Fibroblast of skin of left biceps (primary cell): ENCODE measurements at places on chromosomes 12 and 14.
A peak's percentile ranks its signal among the peaks of the same experiment; 100 is the strongest.

DNA sequence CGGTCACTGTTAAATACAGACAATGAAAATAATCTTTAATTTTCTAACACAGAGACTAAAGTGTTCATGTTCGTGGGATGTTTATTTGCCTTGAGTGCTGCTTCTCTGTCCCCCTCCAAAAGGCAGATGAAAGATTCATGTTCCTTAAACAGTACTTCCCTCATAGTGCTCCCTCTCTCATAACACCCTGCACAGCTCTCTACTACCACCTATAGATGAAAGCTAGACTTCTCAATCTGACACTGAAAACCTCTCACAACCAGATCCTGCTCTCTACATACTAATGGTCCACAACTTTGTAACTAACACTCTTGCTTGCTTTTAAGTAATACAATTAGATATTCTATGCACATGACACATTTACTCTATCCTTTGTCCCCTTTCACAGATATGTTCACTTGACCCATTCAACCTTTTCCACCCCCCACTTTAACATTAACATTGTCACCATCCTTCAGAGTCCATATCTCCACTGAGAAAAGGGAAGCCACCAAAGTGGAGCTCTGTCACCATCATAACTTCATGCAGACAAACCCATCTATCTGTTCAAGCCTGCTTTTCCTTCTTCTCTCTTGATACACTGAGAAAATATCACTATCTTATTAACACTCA, 266.4 kb upstream of the USP15 start:
- DNase-seq: peak; percentile 12

- no peak for DNase-seq
These were observed 20.6 kb downstream of the MAPK1IP1L start for GRCh38 chr14:55071870-55072640.

DNA sequence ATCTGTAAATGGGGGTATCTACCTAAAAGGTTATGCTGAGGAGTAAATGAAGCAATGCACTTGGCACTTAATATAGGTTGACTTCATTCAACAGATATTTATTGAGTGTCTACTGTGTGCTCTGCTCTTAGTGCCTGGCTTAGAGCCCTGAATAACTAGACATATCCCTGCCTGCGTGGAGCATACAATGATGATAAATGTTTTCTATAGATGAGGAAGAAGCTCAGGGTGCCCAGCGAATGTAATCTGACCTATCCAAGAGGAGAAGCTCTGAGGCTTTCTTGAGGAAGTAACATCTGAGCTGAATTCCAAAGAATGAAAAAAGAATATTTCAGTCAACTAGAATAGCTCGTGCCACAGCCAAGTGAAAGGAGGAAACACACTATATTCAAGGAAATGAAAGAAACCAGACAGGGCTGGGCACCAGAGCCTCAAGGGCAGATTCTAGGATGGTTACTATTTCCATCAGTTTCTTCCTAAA, 17.9 kb upstream of the HIGD1C start:
- no peak for DNase-seq

GRCh38 chr14:104563742-104564615, 15.6 kb upstream of the C14orf180 start:
- DNase-seq: peak; percentile 1

DNA sequence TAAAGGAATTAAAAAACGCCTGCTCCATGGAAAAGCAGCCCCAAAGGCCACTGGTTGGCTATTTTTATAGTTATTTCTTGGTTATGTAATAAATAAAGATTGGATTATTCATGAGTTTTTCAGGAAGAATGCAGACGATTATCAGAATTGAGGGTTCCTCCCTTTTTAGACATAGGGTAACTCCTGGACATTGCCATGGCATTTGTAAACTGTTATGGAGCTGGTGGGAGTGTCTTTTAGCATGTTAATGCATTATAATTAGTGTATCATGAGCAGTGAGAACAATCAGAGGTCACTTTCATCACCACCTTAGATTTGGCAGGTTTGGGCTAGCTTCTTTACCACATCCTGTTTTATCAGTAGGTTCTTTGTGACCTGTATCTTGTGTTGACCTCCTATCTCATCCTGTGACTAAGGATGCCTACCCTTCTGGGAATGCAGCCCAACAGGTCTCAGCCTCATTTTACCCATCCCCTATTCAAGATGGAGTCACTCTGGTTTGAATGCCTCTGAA, 728.7 kb downstream of the GALC start:
- DNase-seq: no peak

GRCh38 chr12:129325566-129325965, 472.3 kb downstream of the GLT1D1 start:
- no peak for DNase-seq

GRCh38 chr12:15417691-15418090, 95.4 kb downstream of the PTPRO start:
- DNase-seq: no peak

DNA sequence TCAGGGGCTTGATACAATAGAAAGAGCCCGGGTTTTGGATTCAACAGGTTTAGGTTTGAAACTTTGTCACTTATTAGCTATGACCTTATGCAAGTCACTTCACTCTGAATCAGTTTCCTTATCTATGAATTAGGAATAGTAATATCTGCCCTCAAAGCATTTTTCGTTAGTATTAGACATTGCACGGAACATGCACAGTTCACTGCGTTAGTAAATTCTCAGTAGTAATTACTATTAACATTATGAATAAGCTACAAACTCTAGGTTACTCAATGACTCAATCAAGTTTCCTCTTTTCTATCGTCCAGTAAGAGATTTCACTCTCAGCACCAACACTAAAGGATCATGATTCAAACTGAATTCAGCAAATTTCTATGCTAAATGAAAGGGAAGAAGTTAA, 150.3 kb downstream of the CEP83 start:
- no peak for DNase-seq

GRCh38 chr12:2167231-2167630, 114.4 kb downstream of the CACNA1C start:
- no peak for DNase-seq
